ENCODE measurements at places on chromosomes 1 and 21.

GRCh38 chr1:223077247-223077833, 65.7 kb downstream of the TLR5 start:
- DNase-seq = no peak

- peak; percentile 70 for DNase-seq
Measured at GRCh38 chr1:188670837-188671236, 1806.8 kb downstream of the BRINP3 start.

DNA sequence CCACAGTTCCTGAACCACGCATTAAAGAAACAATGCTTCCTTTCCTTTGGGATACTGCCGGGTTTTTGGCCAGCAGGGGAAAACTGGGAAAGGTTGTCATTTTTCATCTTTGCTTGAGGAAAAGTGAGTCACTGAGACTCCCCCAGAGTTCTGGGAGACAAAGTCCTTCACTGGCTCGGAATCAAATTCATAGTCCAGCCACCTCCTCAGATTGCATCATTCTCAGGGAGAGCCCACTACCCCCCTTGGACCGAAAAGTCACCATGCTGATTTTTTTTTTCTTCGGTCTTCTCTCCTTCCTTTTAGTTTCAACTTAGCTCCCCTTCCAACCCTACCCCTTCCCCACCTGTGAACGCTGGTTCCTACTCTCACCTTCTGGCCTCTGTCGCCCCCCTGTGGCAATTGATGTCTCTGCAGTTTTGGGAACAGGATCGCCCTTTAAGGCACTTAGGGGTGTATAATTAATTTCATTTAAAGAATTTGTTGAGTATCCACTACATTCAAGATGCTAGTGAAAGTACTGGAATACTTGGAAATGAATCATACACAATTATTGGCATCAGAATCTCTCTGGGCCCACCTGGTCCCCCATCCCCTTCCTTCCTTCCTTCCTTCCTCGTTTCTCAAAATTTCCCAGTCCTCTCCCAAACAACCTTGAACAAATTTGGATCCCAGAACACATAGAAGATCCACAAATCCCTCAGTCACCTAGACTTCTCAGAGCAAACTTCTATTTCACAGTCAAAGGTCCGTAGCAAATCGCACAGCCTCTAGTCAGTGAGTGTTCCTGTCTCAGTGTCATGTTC, 6.9 kb downstream of the ACKR1 start:
- no peak for DNase-seq

- no peak for DNase-seq
Measured at GRCh38 chr21:45018131-45019075, 56.0 kb upstream of the ADARB1 start.

DNA sequence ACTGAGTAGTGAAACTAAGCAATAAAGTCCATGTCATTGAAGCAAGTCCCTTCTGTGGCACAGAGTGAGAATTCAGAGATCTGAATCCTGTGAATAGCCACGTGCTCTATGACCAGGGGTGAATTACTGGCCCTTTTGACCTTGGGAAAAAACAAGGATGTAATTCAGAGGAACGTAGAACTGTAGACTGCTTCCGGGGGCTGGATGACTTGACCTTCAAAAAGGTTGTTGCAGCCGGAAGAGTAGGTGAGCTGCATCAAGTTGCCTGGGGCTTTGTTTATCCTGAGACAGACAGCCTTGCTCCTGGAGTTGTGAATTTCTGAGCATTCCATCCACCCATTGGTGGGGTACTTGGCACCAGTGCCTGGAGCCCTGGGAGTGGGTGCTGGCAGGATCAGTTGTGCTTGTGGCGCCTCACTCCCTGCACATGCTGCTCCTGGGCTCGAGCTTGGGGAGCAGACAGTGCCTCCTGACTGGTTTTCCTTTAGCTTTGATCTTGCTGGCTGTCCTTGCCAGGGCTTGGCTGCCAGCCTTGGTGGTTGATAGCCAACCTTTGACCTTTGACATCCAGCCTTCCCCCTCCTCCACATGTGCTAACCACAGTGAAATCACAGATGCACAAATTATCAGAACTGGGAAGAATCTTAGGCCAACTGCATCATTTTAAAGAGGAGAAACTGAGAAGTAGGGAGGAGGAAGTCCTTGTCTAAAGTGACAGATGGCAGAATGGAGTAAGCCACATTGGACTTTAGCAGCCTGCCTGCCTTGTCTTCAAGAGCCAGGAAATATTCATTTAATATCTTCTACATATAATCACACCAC, 16.2 kb upstream of the MYOG start:
- no peak for DNase-seq

DNA sequence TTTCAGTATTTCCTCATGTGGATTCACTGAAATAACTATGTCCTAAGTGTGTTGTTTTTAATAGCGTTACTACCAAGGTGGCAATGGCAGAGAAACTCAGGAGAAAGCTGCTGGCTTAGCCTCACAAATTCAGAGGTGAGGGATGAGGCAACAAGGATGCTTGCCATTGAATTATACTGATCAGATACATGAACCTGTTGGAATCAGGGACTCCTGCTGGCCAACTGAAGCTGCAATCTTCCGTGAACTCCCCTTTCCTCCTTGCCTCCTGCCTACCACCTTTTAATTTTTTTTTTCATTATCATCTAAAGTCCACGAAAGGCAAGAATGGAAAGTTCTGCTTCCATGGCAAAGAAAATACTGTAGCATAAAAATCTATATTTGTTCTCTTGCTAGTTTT, 254.7 kb downstream of the NFIA start:
- DNase-seq = no peak

DNA sequence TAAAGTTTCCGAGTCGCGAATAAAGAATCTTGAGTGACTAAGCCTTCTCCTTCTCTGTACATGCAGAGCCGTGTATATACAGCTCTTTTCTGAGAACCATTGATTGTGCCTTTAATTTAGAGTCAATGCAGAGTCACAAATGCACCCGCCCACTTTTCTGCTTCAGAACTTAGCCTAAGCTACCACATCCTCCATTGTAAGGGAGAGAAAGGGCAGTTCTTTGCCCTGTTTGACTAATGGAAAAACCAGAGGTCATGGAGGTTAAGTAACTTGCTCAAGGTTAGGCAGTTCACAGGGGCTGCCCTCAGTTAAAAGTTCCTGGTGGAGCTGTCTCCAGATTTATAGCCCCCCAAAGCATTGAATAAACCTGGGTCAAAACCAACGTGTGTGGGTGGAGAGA, 139.6 kb downstream of the TOMM20 start:
- no peak for DNase-seq

- DNase-seq = no peak
Measured at GRCh38 chr21:29245104-29245643, 53.5 kb upstream of the BACH1 start.

DNA sequence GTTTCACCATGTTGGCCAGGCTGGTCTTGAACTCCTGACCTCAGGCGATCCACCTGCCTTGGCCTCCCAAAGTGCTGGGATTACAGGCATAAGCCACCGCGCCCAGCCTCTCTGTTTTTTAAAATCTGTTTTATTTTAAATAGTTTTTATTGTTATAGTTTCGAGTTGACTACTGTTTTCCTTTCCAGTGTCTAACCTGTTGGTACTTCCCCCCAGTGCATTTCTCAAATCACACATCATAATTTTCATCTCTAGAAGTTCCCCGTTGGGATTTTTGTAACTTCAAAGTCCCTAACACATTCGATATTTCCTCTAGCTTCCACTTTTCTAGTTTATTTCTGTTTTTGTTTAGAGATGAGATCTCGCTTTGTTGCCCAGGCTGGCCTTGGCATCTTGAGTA, 7.5 kb downstream of the HES4 start:
- DNase-seq = no peak

DNA sequence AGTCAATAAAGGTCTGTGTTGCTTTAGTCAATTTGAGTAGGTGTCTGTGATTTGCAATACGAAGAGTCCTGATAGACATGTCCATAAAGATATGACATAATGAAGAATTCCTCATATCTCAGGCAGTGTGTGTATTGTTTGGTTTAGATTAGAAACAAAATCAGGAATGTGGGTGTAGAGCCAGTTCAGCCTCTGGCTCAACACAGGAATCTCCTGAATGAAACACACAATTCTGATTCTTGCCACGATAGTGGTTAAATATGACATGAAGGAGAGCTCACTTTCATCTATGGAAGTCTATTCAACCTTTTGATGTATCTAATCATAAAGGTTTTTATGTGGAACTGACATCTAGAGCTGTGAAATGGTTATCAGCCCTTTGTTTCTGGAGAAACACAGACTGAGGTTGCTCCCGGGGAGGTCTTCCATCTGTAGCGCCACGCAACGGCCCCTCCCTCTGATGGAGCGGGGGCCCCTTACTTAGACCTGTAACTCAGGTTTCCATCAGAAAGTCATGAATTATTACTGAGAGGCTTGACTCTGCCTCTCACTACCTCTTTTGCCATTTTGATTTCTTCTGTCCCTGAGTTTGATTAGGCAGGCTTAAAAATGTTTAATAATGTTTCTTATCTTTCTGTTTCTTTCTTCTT, 19.5 kb downstream of the TSPAN2 start:
- DNase-seq = no peak

GRCh38 chr1:93384656-93385055, 38.9 kb downstream of the DR1 start:
- no peak for DNase-seq

GRCh38 chr1:201185527-201186128, 5.0 kb upstream of the IGFN1 start:
- no peak for DNase-seq

GRCh38 chr21:35050348-35051286, 1.5 kb upstream of the RUNX1 start:
- DNase-seq = no peak

DNA sequence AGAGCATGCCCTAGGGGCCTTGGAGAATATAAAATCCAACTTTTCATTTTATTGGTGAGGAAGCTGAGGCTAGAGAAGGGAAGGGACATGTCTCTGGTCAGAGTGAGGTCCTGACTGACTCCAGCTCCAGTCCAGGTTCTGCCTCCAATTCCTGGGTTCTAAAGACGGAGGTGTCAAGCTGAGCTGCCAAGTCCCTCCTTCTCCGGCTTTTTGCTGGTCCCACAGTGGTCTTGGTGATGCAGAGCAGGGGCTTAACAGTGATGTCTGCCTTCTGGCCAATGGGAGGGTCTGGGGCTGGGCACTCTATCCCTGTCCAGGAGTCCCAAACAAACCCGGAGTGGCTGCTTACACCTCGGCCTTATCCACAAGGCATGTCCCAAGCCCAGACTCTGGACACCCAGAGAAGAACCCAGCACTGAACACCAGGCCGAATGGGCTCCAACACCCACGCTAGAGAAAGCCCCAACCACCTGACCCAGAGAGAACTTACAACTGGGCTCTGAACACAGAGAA, 104.8 kb downstream of the EBNA1BP2 start:
- no peak for DNase-seq

GRCh38 chr1:225748529-225748928, 29.1 kb upstream of the SRP9 start:
- DNase-seq = no peak
